ENCODE measurements at places on chromosomes 4 and X.

DNA sequence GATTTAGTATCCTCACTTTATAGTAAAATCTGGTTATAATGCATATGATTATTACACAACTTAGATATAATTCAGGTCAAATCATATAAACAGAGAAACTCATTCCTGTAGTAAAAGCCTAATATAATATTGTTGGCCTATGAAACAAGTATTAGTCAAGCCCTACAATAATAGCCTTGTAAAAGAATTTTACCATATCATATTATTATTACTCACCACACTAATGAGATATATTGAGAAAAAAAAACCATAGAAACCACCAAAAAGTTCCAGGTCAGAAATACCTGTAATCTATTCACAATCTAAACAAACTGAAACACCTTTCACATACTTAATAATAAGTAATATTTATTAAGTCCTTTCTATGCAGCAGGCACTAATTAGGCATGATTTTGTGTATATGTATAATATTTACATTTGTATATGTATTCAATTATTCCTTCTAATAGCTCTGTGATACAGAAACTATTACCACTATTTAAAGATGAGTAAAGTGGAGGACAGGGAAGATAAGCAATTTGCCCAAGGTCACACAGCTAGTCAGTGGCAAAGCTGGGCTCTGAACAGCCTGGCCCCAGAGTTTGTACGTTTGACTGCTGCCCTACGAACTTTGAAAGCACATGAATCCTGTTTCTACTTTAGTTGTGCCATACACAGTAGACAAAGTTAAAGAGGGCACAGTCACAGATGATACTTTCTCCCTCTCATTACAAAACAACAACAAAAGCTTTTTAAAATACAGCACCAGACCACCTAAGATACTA, 9.0 kb downstream of the ZNF827 start:
- DNase-seq = no peak

- peak; percentile 56 for DNase-seq
These were observed 26.9 kb downstream of the AFF1 start for GRCh38 chr4:86961605-86962295.

GRCh38 chr4:177505171-177505615, 63.0 kb upstream of the AGA start:
- DNase-seq = no peak

DNA sequence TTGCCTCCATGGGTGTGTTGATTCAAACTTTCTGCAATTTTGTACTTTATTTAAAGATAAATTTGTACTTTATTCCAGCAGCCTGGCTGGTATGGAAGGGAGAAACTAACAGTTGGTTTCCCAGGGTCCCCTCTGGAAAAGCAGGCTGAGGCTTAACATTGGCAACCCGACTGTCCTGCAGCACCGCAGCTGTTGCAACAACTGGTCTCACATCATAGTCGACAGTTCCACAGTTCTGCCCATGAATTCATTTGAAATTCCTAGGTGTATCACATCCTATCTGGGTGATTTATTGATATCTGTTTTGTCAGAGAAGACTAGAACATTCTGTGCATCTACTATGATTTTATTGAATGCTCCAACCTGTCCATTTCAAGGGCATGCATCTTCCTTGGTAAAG, 98.8 kb upstream of the GATB start:
- DNase-seq = no peak

- DNase-seq = no peak
These were observed 33.2 kb upstream of the MID1IP1 start for GRCh38 chrX:38768079-38768478.

- peak; percentile 34 for DNase-seq
These were observed at the start of gene TRPC3 for GRCh38 chr4:121951521-121952110. Gene TRPC3, minus strand, starts transcription at chr4:121952060. Its CDS starts 380 bp downstream, at chr4:121951680.

- no peak for DNase-seq
These were observed 133.8 kb downstream of the ZC4H2 start for GRCh38 chrX:64842492-64842891.

- no peak for DNase-seq
These were observed 20.3 kb upstream of the CTBP1 start for GRCh38 chr4:1269209-1269608.

DNA sequence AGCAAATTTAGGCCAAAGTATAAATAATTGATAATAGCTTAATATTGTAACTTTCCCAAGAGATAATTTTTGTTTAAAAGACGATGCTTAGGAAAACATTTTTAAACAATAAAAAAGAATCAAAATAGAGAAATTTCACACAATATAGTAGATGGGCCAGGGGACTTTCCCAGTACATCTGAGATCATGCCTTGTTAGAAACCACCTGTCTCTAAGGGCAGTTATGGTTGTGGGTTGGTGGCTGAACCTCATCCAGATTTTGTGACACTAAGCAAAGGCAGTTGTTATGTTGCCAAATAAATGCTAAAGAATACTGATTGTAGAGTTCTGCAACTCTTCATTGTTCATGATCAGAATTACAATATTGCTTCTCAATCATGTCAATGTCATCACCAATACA, 270.6 kb downstream of the BANK1 start:
- no peak for DNase-seq

DNA sequence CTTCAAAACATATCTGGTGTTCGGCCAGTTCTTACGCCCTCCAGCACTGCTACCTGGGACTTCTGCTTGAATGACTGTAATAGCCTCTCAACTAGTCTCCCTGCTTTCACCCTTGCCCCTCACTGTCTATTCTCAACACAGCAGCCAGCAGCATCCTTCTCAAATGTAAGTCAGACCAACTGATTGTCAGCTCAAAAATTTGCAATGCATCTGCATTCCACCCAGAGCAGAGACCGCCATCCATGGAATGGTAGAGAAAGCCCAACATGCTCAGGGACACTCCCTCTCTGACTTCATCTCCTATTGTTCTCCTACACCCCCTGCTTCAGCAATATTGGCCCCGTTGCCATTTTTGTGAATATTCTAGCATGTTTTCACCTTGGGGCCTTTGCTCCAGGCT, 5.9 kb downstream of the TLR7 start:
- DNase-seq = no peak

GRCh38 chr4:107793996-107794395, 30.7 kb upstream of the SGMS2 start:
- no peak for DNase-seq

DNA sequence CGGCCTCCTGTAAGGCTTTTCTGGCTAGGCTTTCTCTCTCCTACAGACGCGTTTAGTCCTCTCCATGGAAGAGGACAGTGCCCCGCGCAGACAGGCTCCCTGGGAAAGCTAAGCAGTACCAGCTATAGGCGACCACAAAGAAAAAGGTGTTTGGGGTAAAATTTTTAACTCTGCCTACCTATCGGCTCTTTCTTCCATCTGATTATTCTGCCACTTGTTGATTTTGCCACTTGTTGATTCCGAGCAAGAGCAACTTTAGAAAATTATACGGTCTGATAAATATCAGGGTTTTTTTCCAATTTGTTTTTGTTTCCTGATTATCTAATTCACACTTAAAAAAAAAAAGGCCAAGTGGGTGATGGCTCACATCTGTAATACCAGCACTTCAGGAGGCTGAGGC, 1600.5 kb upstream of the TENM3 start:
- no peak for DNase-seq

DNA sequence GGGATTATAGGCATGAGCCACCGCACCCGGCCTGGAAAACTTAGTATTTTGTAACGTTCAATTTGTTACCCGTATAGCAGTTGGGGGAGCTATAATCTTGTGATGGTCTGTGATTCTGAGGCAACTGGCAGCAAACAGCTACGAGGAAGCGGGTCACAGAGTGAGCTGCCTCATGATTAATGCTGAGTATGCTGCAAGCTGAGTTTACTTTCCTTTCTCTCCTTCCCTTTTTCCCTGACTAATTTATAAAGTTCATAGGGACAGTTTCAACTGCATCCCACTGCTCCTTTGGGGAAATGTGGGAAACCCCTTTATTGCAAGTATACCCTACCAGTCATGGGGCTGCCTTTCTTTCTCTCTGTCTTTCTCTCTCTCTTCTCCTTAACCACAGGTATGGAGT, 17.7 kb upstream of the ELOVL6 start:
- no peak for DNase-seq

DNA sequence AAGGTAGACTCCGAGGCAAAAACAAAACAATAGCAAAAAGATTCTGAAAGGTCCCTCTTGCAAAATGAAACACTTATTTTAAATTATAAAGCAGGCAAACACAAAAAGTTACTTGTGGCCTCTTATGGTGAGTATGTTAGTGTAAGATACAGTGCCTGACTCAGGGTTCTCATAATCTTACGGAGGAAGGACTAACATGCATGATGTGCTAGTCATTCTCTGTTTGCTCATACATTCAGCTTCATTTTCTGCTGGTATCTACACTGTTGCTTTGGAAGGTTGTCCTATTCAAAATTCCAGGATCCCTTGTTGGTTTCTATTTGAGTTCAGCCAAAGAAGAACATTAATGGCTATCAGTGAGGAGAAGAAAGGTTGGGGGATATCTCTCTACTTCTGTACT, 249.1 kb upstream of the FAM47A start:
- DNase-seq = no peak

- no peak for DNase-seq
These were observed 167.5 kb downstream of the PALLD start for GRCh38 chr4:168664242-168664891.

DNA sequence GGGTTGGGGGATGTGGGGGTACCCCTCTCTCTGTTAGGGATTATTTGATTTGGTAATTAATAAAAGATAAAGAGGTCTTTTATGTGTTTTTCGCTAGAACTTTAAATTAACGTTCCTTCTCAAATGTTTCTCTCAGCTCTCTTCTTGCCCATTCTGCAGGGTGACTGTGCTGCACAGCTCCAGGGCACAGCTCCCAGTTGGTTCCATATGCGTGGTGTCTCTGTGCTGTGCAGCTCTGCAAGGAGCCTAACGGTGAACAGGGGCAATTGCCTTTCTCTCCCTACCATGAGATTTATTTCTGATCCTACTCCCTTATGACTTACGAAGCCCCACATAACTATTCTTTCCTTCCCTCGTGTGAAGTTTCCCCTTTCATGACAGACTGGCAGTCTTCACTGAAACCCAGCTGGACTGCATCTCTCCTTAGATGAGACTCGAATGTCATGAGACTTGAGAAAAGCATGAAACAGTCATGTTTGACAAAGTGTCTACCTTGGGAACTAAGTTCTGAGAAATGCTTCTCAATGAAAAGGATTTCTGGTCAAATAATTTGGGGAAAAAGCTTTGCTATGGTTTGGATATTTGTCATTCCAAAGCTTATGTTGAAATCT, 50.2 kb upstream of the SPRY1 start:
- no peak for DNase-seq

DNA sequence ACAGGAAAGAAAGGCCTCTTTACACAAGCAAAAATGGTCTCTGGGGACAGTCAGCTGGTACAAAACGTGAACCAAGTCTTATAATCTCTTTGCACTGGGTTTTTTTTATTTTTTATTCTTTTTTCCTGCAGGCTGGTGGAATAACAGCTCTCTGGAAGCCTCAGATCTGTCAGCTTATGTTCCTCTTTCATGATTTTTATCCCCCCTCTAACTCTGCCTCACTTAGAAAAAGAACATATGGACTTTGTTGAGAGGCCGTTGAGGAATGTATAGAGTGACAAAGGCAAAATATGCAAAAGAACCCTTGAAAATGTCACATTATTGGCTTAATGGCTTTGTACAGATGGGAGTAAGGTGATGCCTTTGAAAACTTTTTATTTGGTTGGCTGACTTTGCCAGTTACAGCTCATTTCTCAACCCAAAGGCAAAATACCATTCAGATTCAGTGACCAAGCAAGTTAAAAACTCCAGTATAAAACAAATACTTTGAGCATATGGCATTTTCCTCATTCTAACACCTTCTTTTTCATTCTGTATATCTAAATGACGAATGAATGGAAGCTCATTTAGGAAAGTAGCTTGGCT, 111.1 kb downstream of the RNF150 start:
- no peak for DNase-seq

DNA sequence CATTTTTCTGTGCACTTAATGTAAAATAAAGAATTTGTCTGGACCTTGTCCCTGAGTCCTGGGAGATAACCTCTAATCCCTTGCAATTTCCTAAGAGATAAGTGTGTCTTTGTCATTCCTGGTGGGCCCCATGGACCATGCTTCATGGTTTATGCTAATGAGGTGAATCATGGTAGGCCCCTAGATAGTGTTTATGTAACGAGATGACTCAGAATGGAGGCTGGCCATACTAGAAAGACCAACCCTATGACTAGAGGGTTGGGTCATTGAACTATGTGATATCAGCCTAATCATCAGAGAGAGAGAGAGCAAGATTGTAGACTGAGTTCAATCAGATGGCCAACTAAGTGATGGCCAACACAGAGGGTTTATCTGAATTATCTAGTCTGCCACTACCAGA, 64.2 kb upstream of the NHSL2 start:
- DNase-seq = no peak

GRCh38 chr4:105283501-105283900, 136.8 kb downstream of the TET2 start:
- DNase-seq = no peak

DNA sequence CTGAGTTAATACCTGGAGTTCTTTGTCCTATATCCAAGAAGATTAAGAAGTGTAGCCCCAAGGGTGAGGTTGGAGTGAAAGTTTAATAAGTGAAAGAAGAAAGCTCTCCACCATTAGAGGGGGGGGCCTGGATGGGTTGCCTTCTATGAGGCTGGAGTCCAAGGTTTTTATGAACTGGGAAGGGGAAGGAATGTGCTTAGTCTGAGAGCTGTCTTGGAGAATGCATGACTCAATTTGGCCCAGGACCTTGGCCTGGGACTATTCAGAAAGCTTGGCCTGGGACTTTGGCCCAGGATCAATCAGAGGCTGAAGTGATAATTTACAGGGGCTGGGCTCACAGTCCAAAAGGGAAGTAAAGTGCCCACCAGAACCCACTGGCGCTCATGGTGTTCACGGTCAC, 1049.0 kb upstream of the GRIA3 start:
- DNase-seq = no peak

GRCh38 chr4:39464886-39465501, 6.1 kb downstream of the LIAS start:
- no peak for DNase-seq

- no peak for DNase-seq
These were observed 38.8 kb downstream of the ADRA2C start for GRCh38 chr4:3805026-3805425.

DNA sequence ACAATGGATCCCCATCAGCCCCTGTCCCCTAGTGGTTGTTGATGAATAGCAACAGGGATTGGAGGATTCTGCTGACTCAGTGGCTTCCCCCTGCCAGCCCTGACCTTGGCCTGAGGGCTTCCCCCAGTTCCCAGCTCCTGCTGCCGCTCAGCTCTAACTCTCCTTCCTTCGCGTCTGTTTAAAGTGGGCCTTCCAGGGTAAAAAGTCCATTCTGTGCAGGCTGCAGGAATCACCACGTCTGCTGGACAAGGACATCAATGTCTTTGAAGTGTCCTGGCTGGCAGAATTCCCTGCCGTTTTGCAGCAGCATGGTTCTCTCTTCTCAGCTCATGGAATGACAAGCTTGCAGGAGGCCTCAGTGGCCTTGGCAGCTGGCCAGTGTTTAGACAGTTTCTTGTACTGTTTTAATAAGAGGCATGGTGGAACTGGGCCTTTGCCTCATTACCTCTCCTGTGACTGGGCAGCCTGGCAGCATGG, 152.5 kb upstream of the STX18 start:
- DNase-seq = no peak

Data from GM06990 (cell line).